ENCODE measurements at places on chromosomes 7 and 10.

DNA sequence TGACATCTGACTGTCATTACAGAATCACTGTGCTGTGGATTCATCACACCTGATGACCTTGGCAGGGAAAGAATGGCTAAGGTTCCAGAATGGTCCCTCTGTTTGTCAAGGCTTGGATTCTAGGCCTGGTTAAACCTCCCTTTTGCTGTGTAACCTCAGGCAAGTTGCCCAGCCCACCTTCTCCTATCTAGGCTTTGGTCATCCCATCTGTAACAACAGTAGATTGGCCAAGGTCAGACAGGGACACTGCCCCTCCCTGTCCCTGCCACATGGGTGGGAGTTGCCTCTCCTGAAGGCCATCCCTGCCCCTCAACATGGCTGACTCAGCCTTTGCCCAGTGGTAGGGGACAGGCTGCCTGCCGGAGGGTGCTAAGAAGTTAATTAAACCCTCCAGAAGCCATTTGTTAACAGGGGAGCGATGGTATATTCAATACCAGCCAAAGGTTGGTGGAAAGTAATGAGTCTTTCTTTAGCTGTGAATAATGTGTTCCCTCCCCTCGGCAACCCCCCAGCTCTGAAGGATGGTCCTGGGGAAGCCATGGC lies 149.8 kb upstream of the PCBD1 start:
- no peak for DNase-seq

- no peak for DNase-seq
These were observed 314.7 kb downstream of the PLXNA4 start for GRCh38 chr7:132261327-132262159.

- DNase-seq: no peak
These were observed 6.8 kb downstream of the PON1 start for GRCh38 chr7:95317546-95317945.

GRCh38 chr10:44168478-44168877 lies 216.4 kb downstream of the CXCL12 start:
- DNase-seq: no peak

GRCh38 chr10:92750791-92751533 lies 61.2 kb downstream of the HHEX start:
- DNase-seq: no peak

- DNase-seq: no peak
These were observed 92.1 kb downstream of the SRI start for GRCh38 chr7:88127637-88128290.

DNA sequence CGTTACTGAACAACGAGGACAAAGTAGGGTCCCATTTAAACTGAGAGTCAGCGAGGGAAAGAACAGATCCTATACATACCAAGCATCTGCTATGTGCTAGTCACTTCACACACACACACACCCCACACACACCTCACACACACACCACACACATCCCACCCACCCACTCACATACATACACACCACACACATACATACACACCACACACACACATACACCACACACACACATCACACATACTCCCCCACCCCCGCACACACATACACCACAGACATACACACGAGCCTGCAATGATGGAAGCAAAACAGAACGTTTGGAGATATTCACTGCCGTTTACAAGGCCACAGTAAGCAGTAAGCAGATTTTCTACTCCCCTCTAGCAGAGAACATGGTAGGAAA lies 607 bp upstream of the GRB10 start:
- no peak for DNase-seq

GRCh38 chr7:150368884-150369747 lies 494 bp downstream of the REPIN1 start:
- DNase-seq: no peak

DNA sequence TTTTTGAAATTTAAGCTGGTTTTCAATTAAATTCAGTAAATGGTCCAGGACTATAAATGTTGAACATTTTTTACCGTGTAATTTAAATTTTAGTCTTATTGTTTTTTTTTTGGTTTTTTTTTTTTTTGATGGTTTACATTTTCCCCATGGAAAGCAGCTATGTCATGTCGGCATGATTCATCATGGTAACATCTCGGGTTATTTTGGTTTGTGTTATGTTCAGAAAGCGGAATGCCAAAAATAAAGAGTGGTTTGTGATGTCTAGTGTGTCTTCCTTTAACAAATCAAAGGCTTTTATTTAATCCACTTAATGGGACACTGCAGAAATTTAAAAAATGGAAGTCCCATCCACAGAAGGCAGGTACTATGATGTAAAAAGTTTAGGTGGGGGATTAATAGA lies 58.5 kb downstream of the TRUB1 start:
- DNase-seq: no peak

DNA sequence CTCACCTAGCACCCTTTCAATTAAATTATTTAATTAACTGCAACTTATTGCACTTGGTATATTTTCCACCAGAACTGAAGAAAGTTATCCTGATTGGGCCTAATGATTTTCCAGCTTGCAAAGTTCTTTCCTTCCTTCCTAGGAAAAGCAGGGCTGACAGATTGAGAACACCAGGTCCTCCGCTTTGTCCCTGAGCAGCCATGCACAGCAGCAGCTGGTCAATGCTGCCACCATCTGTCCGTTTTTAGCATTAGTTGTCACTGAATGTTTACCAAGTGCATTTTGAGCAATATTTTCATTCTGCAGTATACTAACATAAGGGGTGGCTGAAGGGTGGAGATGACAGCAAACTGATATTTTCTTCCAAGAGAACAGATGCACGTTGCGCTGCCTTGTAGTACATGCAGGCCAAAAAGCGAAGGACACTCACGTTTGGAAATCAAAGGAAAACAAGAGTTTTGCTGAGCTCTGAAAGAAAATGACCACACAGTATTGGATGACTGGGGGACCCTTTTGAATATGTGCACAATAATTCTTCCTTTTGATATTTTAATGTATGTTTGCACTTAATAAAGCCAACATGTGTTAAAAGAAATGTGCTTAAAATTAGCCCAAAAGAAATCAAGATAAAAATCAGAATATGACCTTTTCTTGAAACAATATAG lies 248.8 kb upstream of the PTN start:
- peak; percentile 41 for DNase-seq

DNA sequence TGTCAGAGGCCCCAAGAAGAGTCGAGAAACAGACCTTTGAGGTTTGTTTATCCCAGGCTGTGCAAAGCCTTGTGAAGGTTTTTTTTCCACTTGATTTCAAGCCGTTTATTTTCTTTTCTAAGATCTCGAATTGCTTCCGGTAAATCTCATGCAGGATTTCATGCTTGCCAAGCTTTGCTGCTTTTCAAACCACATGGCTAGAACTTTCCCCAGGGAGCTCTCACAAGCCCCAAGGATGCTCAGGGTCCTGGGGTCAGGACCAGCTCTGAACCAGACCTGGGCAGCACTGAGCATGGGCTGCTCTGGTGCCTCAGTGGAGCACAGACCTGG lies 48.0 kb upstream of the AQP1 start:
- DNase-seq: no peak

DNA sequence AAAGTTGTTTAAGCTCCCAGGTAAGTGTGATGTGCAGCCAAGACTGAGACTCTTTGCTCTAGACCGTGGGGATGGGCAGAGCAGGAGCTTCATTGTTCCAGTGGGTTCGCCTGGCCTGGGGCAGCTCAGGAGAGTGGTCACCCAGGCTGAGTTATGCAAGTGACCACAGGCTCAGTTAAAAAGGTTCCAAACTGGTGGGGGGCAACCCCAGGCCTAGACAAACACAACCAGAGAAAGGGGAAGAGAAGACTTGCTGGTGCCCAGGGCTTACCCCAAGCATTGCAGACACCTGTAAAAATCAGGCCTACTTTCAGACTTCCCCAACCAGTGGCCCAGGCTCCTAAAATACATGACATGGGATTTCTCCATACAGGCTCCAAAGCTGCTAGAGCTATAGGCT lies 21.6 kb downstream of the CREB3L2 start:
- no peak for DNase-seq

DNA sequence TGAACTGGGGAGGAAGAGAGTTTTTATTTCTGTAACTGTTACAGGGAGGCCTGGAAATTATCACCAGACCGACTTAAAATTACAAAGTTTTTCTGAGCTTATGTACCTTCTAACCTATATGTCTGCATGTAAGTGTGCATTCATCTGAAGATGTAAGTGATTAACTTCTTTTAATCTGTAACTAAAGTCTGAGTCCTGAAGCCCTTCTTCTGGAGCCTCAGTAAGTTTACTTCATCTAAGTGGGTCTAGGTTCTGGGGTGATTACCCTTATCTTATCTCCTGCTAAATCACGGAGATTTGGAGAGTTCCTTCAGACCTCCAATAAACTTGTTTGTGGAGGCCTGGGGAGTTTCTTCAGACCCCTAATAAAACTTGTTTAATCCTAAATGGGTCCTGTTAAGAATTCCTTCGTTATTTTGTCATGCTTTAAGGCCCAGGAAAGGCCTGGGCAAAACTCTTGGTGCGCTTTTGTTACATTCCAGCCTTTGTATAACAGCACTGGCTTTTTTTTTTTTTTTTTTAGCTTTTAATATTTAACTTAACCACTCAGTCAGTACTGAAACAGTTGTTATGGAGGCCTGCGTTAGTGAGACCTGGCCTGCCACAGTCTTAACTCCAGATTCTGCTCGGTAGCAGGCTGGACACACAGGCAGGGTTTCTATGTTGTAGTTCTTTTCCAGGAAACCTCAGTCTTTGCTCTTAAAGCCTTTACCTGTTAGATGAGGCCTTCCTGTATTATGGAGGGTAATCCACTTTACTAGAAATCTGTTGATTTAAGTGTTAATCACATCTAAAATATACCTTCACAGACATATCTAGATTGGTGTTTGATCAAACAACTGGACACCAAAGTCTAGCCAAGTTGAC lies 33.0 kb downstream of the TPST1 start:
- DNase-seq: no peak

DNA sequence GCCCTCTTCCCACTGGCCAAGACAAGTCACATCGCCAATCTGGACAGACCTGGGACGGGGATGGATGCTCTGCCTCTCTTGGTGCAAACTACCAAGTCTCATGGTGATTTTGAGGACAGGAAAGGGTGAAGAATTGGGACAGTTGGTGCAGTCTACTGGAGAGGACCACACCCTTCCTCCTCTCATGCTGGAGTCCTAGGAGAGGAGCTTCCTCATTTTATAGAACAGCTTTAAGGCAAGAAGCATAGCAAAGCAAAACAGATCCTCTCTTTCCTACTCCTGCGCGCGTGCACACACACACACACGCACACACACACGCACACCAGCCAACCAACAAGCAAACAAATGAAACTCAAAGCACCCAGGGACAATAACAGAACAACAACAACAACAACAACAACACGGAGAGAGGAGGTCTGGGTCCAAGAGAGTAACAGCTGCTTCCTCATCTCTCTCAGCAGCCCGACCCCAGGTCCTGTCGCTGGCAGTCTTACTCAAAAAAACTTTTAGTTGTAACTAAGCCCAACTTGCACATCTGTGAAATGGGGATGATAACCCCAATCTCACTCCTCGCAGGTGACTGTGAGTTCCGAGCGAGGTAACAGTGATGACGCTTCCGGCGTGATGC lies 83.4 kb downstream of the TMEM178B start:
- DNase-seq: no peak

GRCh38 chr10:124723826-124724225 lies 20.4 kb downstream of the FAM53B start:
- no peak for DNase-seq

- DNase-seq: no peak
These were observed 638.2 kb upstream of the IGFBP3 start for GRCh38 chr7:46559194-46559832.

DNA sequence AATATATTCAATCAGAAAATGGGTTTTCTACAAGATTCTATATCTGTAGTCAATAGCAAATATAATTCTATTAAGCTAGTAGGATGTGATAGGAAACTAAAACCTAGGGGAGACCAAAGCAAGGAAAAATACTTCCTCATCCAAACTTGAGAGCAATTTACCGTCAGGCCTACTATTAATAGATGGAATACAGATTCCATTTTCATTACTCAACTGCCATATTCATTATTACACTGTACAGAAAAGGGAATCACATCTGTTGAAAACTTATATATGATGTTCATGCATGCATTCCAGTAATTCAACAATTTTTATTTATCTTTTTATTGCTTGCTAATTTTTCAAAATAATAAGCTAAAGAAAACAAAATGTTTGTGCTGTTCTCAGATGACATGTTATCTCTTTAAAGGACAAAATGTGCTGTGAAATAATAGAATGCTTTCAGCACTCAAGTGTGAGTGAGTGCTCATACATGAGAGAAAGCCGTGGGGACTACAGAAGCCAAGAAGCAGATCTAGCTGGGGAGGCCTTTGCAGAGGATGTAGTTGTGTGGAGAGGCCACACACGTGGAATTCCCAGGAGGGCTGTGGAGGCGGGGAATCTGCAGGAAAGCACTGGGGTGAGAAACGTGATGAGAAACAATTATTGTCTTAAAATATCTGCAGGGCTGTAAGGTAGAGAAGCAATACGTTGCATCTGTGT lies 110.0 kb downstream of the EGFR start:
- no peak for DNase-seq

DNA sequence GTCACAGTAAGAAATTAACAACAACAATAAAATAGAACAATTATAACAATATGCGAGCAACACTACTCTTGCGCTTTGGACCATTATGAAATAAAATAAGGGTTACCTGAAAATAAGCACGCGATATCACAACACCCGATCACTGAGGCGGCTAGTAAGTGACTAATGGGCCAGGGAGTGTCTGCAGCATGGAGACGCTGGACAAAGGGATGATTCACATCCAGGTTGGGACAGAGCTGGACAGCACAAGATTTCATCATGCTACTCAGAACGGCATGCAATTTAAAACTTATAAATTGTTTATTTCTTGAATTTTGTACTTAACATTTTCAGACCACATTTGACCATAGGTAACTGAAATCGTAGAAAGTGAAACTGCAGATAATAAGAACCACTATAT lies 15.6 kb downstream of the HIBADH start:
- no peak for DNase-seq

- no peak for DNase-seq
These were observed 187.5 kb downstream of the CELF2 start for GRCh38 chr10:11205030-11205772.

- no peak for DNase-seq
These were observed 337.6 kb upstream of the SEMA3A start for GRCh38 chr7:84532196-84532595.

DNA sequence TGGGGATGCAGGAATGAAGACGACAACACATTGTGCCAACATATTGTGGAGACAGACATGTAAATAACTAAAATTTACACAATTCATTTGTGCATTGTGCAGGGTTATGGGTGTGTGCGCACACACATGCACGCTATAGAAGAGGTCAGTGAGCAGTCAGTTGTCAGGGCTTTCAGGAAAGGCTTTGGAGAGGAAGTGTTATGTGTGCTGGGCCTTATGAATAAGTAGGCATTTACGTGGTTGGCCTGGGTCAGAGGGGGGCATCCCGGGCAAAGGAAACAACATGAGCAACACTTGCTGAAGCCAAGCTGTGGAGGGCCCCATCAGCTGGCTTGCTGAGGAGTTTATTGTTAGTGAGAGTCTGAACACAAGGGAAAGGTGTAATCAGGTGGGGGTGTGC lies 4.1 kb downstream of the PRXL2A start:
- no peak for DNase-seq

- DNase-seq: no peak
These were observed 63.6 kb downstream of the ARHGAP22 start for GRCh38 chr10:48541144-48541795.

All from cerebellar nuclear complex (tissue), 1 donor.